ENCODE measurements at places on chromosomes 12 and 14. TPM values are rescaled to one million over a fixed set of nuclear protein-coding genes. Genes with fewer than 3 reads are reported as not detected.

The GLIPR1L2 gene
- not detected for total RNA-seq

The RPS6KA5 gene
- total RNA-seq: 22.1 TPM

DNA sequence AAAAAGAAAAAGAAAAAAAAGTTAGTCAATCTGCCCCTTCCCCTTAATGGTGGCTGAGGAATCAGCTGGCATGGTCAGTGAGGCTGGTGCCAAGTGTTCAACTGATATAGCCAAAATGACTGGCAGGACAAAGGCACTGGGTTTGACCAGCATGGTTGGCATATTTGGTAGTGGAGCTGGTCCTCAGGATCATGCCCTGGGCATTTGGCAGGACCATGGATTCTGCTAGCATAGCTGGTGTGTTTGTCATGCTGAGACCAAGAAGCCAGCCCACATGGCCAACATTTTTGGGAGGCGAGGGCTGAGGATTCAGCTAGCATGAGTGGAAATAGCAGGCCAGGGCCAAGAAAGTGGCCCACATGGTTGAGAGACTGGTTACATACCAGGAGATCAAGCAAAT, 136.5 kb downstream of the FBXL14 start:
- no peak for DNase-seq

GRCh38 chr12:115470526-115470925, 786.6 kb upstream of the TBX3 start:
- no peak for DNase-seq

DNA sequence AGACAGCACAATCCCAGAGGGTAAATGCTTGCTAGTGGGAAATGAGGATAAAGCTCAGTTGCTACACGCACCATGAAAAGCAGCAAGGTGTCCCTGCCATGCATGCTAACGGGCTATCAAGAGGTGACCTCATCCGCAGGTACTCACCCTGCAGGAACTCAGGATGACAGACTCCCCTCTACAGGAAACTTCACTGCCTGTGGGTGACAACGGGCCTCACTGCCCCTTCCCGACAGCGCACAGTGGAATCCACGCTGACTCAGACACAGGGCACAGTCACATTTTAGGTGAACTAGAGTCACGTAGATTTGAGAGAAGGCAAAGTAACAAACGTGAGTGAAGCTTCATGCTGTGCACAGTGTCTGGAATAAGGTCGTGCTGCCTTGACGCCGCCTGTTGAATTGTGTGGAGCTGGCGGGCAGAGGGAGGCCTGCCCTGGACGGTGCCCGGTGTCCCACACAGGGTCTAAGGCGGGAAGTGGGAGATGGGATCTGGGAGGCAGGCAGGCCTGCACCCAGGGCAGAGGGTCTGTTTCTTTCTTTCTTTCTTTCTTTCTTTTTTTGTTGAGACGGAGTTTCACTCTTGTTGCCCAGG, 331.8 kb downstream of the TMEM132D start:
- no peak for DNase-seq

- DNase-seq: no peak
Observed at GRCh38 chr12:97757481-97758193, 295.0 kb downstream of the RMST start.

DNA sequence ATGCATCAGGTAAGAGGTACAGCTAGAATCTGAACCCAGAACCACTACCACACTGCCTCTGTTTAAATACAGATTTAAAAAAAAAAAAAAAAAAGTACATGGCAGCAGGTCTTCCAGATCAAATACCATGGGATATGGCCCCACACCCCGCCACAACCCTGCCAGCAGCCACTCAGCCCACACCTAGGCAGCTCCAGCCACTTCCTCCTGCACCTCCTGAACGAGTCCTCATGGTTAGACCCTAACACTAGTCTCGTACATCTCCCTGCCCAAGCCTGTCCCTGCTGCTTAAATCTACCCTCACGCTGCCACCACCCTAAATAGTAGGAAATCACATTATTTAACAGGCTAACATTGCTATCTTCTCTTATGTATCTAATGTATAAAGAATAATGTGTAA, 12.6 kb downstream of the SETD3 start:
- no peak for DNase-seq

Measured in left colon (tissue), 2 donors.